Smooth muscle cell of the brain vasculature (primary cell): ENCODE measurements at places on chromosomes 6 and 20.

DNA sequence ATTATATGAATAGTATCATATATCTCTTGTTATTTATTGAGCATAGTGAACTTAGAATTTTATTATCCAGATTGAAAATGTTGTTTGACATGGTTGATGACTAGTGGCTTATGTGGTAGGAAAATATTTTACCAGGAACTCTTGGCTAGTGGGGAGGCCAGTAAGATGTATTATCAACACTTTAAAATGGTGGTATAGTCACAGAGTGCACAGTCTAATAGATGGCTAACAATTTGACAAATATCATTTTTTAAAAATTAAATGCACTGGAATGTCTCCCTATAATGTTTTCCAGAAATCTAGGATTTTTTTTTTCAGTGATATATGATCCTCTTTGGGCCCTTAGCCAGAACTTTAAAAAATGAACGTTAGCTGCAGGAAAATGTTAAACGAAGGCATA, 26.9 kb upstream of the EYA4 start:
- no peak for DNase-seq

DNA sequence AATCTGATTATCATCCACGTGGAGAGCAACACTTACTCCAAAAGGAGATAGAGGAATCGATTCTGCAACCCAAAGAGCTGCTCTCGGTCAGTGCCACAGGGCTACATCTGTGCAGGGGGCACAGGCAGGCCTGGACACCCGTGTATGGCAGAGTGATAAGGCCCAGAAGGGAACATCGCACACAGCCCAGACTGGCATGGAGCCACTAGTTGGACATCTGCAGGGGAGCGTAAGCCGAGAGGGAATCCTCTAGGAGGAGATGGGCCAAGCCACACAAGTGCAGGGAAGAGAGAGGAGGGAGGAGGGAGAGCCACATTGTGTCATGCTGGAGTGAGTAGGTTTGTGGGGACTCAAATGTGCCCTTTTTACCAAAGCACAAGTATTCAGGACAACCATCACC, 50.4 kb upstream of the ENTPD6 start:
- no peak for DNase-seq

GRCh38 chr20:22763257-22763906, 179.0 kb upstream of the FOXA2 start:
- no peak for DNase-seq

- DNase-seq = no peak
These were observed 90.8 kb upstream of the TENT5A start for GRCh38 chr6:81843302-81843701.

GRCh38 chr6:163086624-163086920, 327.9 kb upstream of the QKI start:
- no peak for DNase-seq

- no peak for DNase-seq
These were observed 8.7 kb downstream of the ZMYND8 start for GRCh38 chr20:47347661-47348435.

GRCh38 chr6:42618105-42618504, 54.3 kb downstream of the UBR2 start:
- no peak for DNase-seq

GRCh38 chr20:32190616-32191415, 16.7 kb downstream of the PLAGL2 start:
- no peak for DNase-seq

GRCh38 chr6:135990855-135991464, 139.5 kb downstream of the PDE7B start:
- no peak for DNase-seq

DNA sequence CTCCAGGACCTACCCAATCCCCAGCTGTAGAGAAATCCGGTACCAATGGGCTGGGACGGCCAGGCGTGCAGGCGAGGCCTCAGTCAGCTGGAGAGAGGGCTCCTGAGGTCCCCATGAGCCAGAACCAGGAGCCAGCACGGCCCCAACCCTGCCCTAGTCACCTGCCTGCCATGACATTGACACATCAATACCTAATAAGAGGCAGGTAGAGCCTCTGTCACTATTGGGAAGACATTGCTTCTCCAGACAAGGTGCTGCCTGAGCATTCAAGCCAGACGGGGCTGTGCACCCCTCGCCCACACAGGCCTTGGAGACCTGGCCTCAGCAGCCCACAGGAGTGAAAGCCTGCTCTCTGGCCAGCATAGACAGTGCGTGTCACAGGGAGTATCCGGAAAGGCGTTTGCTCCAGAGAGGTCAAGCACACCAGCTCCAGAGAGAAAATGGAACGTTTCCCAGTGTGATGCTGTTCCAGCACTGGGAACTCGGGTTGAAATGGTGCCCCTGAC, 3.5 kb downstream of the DLL1 start:
- DNase-seq = no peak

DNA sequence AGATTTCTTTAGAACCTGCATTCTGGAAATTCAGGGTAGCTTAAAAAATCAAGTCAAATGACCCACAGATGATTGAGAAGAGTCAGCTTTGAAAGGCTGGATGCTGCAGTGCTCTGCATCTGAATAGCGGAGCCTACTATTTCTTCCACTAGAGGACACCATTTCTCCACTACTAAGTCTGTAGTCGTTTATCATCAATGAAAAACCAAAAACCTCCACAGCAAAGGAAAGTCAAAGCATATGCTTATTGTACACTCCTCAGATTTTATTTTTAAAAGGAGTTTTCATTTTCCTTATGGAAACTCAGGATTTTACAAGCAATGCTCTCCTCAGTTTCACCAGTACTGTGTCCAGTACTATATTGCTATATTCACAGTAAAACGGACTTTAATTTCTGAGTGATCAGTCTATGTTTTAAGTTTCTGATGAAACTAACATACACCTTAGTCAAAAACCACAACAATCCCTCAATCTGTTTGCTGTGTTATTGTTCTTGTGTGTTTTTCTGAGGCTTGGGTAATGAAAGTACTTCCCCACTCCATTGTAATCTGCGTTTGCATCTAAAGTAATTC, 50.5 kb upstream of the ENPP5 start:
- DNase-seq = no peak

DNA sequence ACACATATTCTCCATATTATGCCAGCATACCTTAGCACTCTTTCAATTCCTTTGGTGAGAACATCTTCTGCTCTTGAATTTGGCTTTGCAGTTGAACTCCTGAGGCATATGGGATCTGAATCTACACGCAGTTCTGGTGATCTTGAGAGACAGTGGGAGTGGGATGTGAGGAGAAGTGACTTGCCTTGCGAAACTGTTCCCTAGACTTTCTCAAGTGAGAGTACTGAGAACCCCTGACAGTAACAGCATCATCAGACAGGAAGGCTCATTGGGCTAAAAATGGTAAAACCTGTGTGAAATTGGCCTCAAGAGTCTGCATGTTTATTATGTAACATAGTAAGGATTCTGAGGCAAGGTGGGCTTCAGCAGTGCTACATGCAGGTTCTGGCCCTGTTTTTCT, 49.1 kb upstream of the CEP85L start:
- DNase-seq = no peak

DNA sequence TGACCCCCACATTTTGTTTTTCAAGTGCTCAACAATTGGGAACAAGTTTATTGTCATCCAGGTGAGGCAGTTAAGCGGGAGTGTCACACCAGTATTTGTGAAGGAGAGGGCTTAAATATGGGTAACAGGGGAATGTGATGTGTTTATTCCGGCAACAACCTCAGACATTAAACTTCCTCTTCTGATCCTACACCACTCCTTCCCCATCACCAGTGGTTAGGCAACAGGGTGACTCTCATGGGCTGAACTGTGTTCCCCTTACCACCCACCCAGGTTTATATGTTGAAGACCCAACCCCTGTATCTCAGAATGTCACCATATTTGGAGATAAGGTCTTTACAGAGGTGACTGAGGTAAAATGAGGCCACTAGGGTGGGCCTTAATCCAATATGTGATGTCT, 52.1 kb upstream of the RNF182 start:
- no peak for DNase-seq

- DNase-seq = peak; percentile 10
These were observed 158.3 kb downstream of the OPRM1 start for GRCh38 chr6:154197196-154197860.

DNA sequence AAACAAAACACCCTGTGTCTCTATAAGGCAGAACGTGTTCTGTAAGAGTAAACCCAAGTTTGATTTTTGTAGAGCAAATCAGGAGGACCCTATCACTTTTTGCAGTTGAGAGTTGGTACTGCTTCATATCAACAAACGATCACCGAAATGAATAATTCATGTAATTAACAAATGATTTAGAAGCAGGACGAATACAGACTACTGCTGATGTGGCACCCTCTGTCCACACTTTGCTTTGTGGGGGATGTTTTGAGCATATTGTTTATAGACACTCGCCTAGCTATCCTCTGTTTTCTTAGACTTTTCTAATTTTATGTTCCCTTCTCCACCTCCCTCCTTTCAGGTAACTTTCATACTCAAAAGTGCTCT, 1.5 kb downstream of the CD2AP start:
- DNase-seq = no peak

GRCh38 chr6:51926125-51926524, 161.3 kb downstream of the PKHD1 start:
- DNase-seq = no peak

GRCh38 chr6:84583784-84584183, 180.6 kb downstream of the TBX18 start:
- DNase-seq = no peak

GRCh38 chr20:1533059-1533458, 24.4 kb downstream of the SIRPD start:
- DNase-seq = no peak

- no peak for DNase-seq
These were observed 58.8 kb downstream of the RPRD1B start for GRCh38 chr20:38092260-38092857.

- no peak for DNase-seq
These were observed 133.2 kb upstream of the HDGFL1 start for GRCh38 chr6:22436134-22436533.

DNA sequence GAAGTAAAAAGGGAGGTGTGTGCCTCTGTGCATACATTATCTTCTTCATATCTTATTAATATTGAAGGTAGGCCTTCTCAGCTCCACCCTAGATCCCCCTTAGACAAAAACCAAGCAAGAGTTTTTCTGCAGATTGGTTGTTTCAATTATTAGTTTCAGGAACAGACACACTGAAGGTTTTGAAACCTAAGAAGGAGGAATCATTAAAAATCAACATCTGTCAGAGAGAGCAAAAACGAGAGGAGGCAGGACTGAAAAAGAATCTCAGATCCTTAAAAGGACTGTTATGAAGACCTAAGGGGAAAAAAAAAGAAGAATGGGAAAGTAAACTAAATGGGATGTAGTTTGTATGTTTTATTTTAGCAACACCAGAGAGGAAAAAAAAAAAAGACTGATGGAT, 560.8 kb upstream of the JAG1 start:
- no peak for DNase-seq

DNA sequence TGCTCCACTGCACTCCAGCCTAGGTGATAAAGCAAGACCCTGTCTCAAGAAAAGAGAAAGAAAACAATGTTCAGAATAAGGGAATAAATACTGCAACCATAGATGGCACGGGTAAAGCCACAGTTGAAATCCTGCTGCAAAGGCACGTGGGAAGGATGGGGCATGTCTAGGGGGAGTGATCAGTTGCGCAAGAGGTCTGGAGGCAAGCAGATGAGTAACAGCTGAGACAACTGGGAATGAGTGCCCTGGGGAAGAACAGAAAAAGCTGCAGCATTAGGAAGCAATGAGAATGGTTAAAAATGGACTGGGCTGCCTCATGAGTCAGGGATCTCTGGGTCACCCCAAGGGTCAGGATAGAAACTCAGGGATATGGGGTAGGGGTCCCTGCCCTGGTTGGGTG, 96.3 kb downstream of the GMPR start:
- peak; percentile 59 for DNase-seq

GRCh38 chr6:6470123-6470522, 118.4 kb upstream of the LY86 start:
- no peak for DNase-seq

DNA sequence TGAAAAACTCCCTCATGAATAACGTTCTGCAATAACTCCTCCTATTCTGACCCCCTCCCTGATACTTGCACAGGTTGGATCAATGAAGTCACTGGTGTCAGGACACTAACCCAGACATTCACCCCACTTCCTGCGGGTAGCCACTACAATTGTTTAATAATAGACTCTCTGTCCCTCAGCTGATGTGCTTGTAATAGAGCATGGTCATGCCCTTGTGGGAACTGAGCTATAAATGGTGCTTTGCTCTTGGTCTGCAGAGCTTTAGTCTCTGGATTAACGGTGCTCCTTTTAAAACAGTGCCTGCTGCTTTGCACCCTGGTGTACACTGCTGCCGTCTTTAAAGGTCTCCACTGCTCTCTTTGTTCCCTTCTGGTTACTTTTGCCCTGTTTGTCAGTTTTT, 127.3 kb downstream of the BACH2 start:
- DNase-seq = no peak

- no peak for DNase-seq
These were observed 24.9 kb upstream of the HDGFL1 start for GRCh38 chr6:22544476-22544875.
